Retina (tissue), 1 donor: ENCODE measurements at places on chromosomes 6 and 20.

DNA sequence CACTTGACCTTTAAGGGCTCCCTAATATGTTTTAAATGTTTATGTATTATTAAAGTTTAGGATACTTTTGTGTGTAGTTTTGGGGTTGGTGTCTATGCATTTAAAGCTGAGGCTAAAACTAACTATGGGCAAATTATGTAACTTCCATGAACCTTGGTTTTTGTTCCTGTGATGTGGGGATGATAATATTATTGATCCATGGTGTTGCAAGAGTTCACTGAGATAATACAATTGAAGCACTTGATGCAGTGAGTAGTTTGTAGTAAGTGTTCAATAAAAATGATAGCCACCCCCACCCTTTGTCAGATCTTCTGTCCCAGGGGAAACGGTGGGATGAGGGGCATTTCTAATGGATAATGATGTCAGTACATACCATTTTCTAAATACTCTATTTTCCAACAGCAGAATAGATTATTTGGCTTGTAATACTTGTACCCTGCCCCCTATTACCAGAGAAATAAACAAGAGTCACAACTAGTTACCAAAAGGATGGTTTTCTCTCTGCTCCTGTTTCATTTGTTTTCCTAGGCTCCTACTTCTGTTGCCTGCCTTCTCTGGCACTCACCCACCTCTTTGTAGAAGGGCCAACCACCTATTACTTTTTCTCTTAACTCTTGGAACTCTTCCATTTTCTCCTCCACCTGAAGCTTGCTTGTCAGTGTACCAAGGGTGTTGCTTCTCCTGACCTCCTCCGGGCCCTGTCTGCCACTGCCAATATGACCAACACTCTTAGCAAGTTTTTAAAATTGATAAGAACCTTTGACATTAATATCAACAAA, 97.9 kb downstream of the RCAN2 start:
- no peak for DNase-seq

DNA sequence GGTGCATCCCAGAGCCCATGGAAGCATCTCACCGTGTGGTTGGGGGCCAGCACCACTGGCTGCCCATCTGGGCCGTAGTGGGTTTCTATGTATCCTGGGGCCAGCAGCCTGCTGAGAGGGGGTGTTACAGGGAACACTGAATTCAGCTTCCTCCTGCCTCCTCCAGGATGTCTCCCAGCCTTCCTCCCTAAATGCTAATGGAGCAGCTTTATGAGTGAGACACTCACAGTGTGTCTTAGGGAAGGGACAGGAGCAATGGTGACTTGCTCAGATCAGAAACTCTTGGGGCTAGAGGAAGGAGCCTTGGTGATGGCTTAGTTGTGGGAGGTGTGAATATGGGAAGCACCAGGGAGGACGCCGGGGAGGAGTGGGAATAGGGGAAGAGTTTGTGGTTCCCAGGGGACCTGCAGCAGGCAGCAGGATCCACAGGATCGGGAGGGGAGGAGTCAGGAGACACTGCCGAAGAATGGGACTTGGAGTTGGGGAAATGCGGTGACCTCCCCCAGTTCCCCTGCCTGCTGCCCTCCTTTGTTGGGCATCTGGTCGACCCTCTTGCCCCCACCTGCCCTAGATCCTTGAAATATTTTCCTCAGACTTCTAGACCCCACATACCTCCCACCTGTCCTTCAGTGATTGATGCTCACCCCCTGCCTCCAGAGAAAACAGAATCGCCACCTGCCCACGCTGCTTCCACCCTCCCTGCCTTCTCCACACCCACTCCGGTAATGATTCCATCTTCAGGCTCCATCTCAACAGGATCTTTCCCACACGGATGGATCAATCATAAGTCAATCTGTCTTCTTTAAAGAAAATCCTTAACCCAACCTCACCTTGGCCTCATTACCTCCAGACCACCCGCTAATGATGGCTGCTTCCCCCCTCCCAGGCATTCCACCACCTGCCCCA, 6.6 kb downstream of the ADAM33 start:
- DNase-seq: no peak

GRCh38 chr6:164099269-164099865, 684.8 kb downstream of the QKI start:
- peak; percentile 80 for DNase-seq

DNA sequence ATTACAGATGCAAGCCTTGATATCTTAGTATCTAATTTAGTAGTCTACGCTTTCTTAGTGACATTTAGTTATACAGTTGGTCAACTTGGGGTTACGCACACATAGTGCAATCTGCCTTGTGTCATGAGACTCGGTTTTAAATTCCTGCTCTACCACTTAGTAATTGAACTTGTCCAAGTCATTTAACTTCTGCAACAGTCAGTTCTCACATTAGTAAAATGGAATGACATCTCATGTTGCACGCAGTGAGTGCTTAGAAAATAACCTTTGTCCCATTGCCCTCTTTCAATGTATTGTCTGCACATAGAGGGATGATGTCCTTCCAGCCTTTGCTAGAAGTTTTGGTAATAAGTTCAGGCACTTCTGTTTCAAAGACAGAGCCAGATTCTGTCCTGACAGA, 48.6 kb downstream of the TMEM170B start:
- DNase-seq: no peak

- DNase-seq: no peak
Measured at GRCh38 chr6:33698494-33698893, 13.0 kb downstream of the UQCC2 start.

- no peak for DNase-seq
Measured at GRCh38 chr6:16725145-16725864, 36.0 kb downstream of the ATXN1 start.

DNA sequence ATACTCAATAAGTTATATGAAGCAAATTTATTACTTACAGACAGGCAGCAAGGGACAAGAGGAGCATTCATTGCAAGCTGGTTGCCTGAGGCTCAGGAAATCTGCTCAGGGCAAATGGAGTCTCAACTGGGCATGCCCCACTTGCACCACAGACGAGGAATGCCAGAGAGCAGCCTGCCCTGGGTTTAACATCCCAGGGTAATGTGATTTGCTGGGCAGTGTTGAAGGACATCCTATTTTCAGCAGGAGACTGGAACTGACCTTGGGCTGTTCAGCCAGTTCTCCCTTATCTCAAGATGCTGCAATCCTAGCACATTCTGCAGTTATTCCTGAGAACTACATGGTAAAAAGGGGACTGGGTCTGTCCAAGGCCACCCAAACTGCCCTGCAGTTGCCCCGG, 3.8 kb upstream of the ENTPD6 start:
- DNase-seq: no peak

- DNase-seq: no peak
Measured at GRCh38 chr6:13550656-13551055, 23.7 kb upstream of the SIRT5 start.

DNA sequence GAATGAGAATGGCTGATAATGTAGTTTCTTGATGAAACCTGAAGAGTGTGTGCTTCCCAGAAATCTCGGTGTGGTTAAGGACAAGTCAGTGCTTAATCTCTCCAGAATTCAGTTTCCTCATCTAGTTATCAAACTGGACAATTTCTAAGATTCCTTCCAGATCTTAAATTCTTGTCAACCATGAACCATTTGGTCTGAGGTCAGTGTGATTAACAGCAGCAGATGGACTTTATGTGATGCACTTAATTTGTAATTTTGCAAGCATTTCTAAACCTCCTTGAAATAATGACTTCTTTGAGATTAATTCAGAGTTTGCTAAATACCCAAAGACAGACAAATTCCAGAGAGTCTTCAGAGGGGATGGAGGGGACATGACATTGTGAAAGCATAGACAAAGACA, 160.3 kb downstream of the KIF16B start:
- no peak for DNase-seq

- no peak for DNase-seq
Measured at GRCh38 chr20:12391099-12391498, 473.4 kb downstream of the BTBD3 start.

- DNase-seq: no peak
Measured at GRCh38 chr6:71642120-71642519, 244.2 kb upstream of the RIMS1 start.

- DNase-seq: peak; percentile 53
Measured at GRCh38 chr6:56541030-56541600, 101.6 kb downstream of the DST start.

DNA sequence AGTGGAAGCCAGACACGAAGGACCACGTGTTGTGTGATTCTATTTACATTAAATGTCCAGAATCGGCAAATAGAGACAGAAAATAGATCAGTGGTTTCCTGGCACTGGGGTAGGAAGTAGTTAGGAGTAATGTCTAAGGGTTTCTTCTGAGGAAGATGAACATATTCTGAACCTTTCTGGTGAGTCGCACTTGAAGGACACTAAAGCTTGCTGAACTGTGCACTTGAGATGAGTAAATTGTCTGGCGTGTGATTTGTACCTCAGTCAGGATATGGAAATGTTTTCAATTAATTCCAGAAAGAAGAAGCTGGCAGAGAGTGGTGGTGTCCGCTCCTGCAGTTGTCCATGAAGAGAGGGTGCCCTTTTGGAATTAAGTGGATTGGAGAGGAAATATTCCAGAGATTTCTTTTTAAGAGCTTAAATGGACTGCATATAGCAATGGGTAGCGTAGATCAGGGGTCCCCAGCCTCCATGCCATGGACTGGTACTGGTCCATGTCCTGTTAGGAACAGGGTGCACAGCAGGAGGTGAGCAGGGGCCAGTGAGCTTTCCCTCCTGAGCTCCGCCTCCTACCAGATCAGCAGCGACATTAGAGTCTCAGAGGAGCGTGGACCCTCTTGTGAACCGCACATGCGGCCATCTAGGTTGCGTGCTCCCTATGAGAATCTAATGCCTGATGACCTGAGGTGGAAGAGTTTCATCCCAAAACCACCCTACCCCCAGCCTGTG, 12.4 kb upstream of the KIF25 start:
- DNase-seq: no peak

- DNase-seq: no peak
Measured at GRCh38 chr6:166023273-166023989, 144.2 kb downstream of the TBXT start.

GRCh38 chr20:52828199-52828598, 144.0 kb upstream of the TSHZ2 start:
- no peak for DNase-seq

DNA sequence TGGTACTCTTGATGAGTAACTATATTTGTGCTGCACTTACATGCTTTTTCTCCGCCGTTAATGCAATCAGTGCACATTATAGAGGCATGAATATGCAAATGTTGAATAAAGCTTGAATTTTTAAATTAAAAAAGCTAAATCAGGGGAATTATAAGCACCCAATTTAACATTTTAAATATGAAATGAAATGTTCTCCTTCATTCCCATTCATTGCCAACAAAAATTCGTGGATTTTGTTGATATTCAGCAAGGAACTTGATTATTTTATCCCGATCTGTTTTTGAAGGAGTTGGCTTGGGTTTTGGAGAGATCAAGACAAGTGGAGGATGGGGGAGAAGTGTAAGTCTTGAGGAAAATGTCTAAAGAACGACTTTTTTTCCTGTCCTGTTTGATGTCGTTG, 318.7 kb upstream of the SOX4 start:
- no peak for DNase-seq

GRCh38 chr6:166277018-166277417, 31.2 kb downstream of the PRR18 start:
- no peak for DNase-seq

- no peak for DNase-seq
Measured at GRCh38 chr6:30260036-30260504, 46.9 kb upstream of the TRIM26 start.

GRCh38 chr20:44959082-44959637, 1.0 kb downstream of the TOMM34 start:
- peak; percentile 15 for DNase-seq

- no peak for DNase-seq
Measured at GRCh38 chr6:148364056-148364824, 21.6 kb downstream of the SASH1 start.

DNA sequence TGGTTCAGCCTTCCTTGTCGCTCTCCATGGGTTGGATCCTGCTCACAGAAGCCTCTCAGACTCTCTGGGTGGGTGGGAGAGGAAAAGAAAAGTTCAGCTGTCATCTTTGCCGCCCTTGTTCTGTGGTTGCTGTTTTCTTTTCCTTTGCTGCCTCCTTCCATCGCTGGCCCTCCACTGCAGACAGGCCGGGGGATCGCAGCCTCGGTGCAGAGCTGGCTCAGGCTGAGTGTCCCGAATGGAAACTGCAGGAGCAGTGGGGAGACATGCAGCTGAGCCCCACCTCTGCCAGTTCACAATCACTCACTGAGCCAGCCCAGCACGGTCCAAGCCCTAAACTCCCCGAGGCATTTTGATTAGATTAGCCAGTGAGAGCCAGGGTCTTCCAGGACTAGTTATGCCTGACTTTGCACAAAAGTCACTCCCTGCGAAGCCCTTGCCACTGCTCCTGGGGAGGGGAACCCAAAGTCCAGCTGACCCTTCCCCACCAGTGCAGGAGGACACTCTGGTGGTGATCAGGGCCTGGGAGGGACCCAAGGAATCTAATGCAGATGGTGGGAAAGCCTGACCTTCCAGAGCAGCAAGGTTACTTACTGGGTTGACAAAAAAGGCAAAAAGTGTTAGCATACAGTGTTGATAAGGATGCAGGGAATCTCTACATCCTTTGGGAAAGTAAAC, 14.0 kb downstream of the NRN1 start:
- peak; percentile 23 for DNase-seq

DNA sequence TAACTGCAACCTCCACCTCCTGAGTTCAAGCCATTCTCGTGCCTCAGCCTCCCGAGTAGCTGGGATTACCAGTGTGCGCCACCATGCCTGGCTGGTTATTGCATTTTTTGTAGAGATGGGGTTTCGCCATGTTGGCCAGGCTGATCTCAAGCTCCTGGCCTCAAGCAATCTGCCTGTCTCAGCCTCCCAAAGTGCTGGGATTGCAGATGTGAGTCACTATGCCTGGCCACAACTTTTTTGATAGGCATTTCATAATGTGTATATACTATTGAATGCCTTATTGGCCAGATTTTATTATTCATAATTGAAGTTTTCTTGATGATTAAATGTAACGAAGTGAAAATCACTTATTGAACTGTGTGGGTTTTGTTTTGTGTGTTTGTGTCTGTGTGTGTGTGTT, 27.9 kb downstream of the FIG4 start:
- DNase-seq: no peak

DNA sequence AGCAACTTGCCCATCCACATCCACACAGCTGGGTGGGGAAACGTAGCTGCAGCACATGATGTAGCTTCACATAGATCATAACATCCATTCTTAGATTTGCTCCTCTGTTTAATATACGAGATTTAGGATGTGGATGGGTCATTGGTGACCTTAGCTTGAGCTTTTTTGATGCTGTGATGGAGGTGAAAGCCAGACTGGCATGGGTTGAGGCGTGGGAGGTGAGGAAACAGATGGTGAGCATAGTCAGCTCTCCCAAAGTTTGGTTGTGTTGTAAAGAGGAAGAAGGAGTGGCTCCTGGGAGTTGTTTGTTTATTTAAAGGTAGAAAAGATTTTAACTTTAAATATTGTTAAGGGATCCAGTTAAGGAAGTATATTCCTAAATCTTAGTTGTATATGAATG, 5.3 kb downstream of the ARFGEF2 start:
- DNase-seq: no peak

DNA sequence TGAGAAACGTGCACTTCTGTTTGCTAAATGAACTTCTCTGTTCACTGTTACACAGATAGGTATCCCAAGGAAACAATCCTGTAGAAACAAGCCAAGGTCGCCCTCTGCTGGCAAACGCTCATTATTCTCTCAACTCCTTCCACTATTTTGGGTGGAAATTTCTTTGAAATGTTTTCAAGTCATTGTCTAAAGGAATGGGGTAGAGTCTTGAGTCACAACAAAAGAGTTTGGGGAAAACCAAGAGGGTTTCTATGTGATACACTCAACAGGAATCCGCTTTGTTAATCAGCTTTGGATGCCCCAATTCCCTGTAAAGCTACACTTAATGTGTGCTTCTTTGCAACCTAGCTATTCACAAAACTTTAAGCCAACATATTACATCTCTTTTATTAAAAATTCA, 4.6 kb upstream of the RAE1 start:
- DNase-seq: peak; percentile 69
